ENCODE measurements at places on chromosomes 7 and 10.
A peak's percentile ranks its signal among the peaks of the same experiment; 100 is the strongest.

DNA sequence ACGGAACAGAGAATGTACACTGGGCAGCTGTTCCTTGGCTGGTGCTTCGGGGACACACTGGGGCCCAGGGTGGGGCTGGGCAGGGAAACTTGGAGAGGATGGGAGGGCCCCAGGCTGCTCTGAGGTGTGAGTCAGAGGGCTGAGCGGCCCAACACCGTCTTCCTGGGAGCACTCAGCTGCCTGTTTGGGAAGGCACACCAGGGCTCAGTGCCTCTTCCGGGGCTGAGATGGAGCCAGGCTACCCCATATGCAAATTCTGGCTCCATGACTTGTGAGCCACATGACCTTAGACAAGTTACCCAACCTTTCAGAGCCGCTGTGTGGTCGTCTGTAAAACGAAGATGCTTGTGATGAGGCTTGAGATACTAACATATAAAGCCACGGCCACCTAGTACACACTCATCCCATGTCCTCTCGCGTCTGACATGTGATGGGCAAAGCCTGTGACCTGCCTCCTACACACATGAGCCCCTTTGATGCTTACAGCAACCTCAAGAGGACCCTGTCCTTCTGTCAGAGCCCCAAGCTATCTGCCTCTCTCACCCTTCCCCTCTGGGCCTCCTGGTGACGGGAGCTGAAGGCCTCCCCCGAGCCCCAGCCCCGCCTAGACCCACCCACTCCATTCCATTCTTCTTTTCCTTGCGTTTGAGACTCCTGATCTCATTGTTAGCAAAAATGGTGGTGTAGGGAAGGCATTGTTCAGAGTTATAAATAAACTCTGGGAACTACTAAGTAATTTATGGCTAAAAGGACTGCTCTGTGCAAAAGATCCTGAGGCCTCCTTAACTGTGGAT lies 26.1 kb downstream of the KLRG2 start:
- no peaks in the 10 kb centered on the region for H3K27me3 ChIP-seq
- no peaks in the 10 kb centered on the region for H3K36me3 ChIP-seq
- H3K4me3 ChIP-seq: no peak overlapping the region
- H3K4me1 ChIP-seq: no peaks in the 10 kb centered on the region
- no peak for DNase-seq

DNA sequence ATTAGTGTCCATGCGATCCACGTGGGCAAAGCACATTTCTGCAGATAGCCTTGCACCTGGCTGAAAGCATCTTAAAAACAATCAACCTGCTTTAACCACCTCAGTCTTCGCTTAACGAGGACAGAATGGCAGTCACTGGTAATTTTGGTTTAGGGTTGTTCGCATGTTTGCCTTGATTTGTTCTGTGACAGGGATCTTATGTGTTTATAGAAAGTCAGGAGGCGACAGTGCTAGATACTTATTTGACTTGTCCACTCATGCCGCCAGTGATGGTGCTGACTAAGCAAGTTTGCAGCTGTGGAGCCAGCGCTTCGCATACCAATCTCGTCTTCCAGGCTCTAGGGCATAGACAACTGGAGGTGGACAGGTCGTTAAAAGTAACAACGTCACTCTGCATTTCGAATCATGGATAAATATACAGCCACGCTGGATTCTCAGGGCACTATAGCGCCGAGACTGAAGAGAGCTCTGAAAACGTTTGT lies 1.2 kb upstream of the TMEM243 start:
- peaks cover 10% of the 10 kb centered on the region for H3K4me1 ChIP-seq
- peak overlapping the region; percentile 89 for H3K4me3 ChIP-seq
- no peak for DNase-seq
- no peak overlapping the region for H3K27ac ChIP-seq
- no peaks in the 10 kb centered on the region for H3K27me3 ChIP-seq

DNA sequence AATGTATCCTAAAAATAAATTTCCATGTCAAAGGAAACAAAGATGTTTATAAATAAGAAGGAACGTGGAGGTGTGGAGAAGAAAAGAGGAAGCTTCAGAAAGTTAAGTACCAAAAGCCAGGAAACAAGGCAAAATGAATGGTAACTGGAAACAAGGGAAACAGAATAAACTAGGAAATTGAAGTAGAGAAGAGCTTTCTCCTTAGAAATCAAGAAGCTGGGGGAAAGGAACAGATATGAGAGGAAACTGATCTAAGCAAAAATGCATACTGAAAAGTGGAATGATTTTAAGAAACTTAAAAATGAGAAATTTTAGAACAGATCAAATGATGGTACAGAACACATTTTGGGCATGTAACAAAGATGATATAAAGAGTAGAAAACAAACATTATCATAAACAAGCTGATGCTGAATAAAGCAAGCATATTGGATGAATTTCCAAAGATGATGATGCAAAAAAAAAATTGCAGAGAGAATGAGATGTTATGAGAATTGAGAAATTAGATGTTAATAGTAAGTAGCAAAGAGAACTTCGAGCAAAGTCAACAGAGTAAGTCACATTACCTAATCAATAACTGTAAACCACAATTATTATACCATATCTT lies 1.9 kb downstream of the BRAF start:
- H3K36me3 ChIP-seq: no peaks in the 10 kb centered on the region
- no peaks in the 10 kb centered on the region for H3K27me3 ChIP-seq
- peak overlapping the region; percentile 99 for H3K27ac ChIP-seq
- no peak for DNase-seq

DNA sequence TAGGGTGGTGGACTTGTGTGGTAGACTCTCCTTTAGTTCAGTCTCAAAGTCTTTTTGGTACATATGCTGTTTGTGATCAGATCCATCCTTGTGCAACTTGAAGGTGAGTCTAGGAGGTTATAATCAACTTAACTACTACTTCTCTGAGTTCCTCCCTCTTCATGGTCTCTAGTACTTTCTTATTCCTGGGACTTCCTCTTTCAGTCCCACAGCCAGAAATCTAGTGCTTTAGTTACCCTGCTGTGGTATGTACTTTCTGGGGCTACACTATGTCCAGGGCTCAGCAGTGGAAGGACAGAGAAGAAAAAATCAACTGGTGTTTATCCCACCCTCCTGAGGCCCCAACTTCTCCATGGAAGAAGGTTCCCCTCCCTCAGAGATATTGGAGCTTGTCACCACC lies 19.4 kb upstream of the ATAD1 start:
- no peaks in the 10 kb centered on the region for H3K4me1 ChIP-seq
- H3K36me3 ChIP-seq: no peaks in the 10 kb centered on the region
- H3K27ac ChIP-seq: no peak overlapping the region
- H3K27me3 ChIP-seq: no peaks in the 10 kb centered on the region

GRCh38 chr7:116170180-116170579 lies 40.2 kb upstream of the TES start:
- no peak overlapping the region for H3K27ac ChIP-seq
- no peak overlapping the region for H3K4me3 ChIP-seq
- H3K4me1 ChIP-seq: no peaks in the 10 kb centered on the region
- no peaks in the 10 kb centered on the region for H3K27me3 ChIP-seq

- H3K4me1 ChIP-seq: no peaks in the 10 kb centered on the region
- no peak overlapping the region for H3K4me3 ChIP-seq
- no peaks in the 10 kb centered on the region for H3K27me3 ChIP-seq
- no peaks in the 10 kb centered on the region for H3K36me3 ChIP-seq
- DNase-seq: peak; percentile 16
Observed at GRCh38 chr10:12358863-12359564, 9.7 kb downstream of the CAMK1D start.

DNA sequence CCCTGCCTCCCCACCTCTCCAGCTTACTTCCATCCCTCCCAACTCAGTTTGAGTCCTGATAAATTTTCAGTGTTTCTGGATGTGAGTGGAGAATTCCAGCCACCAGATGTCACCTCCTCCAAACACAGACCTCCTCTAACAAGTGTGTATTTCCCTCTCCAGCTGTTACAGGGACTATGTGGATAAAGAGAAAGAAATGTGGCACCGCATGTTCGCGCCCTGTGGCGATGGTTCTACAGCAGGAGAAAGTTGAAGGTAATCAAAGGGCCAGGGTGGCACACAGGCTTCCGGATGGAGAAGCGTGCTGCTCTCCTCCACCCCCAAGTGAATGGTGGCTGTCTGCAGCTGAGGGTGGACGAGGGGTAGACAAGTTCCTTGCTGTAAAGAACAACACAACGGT lies 14.7 kb downstream of the FKBP6 start:
- no peaks in the 10 kb centered on the region for H3K36me3 ChIP-seq
- no peaks in the 10 kb centered on the region for H3K4me1 ChIP-seq
- DNase-seq: no peak
- no peak overlapping the region for H3K27ac ChIP-seq

- no peaks in the 10 kb centered on the region for H3K4me1 ChIP-seq
- H3K27ac ChIP-seq: no peak overlapping the region
- no peak overlapping the region for H3K4me3 ChIP-seq
- DNase-seq: no peak
Observed at GRCh38 chr10:9863559-9864121, 1154.0 kb upstream of the CELF2 start.

- peaks cover 30% of the 10 kb centered on the region for H3K27me3 ChIP-seq
- H3K36me3 ChIP-seq: no peaks in the 10 kb centered on the region
- H3K4me3 ChIP-seq: peak overlapping the region; percentile 48
Observed at GRCh38 chr10:28669227-28670173, 7.8 kb upstream of the BAMBI start.

DNA sequence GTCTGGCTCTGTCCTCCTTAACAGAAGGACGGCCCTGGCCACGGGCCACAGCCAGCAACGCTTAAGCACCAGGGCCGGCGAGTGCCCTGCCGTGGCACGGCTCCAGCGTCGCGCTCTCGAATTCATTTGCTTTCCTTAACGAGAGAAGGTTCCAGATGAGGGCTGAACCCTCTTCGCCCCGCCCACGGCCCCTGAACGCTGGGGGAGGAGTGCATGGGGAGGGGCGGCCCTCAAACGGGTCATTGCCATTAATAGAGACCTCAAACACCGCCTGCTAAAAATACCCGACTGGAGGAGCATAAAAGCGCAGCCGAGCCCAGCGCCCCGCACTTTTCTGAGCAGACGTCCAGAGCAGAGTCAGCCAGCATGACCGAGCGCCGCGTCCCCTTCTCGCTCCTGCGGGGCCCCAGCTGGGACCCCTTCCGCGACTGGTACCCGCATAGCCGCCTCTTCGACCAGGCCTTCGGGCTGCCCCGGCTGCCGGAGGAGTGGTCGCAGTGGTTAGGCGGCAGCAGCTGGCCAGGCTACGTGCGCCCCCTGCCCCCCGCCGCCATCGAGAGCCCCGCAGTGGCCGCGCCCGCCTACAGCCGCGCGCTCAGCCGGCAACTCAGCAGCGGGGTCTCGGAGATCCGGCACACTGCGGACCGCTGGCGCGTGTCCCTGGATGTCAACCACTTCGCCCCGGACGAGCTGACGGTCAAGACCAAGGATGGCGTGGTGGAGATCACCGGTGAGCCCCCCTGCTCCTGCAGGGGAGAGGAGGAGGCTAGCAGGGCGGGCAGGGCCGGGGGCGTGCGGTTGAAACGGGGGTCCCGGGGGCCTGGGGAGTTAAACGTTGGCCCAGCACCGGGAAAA lies at the start of gene HSPB1:
Gene HSPB1, plus strand, starts transcription at position 327 of the 855 bp plus-strand sequence. Its CDS starts 40 bp downstream, at position 367.
- H3K27me3 ChIP-seq: no peaks in the 10 kb centered on the region
- H3K36me3 ChIP-seq: no peaks in the 10 kb centered on the region
- peak; percentile 99 for DNase-seq
- H3K4me3 ChIP-seq: peak within 1 kb of the TSS; percentile 95
- peak within 1 kb of the TSS; percentile 100 for H3K27ac ChIP-seq

- H3K36me3 ChIP-seq: no peaks in the 10 kb centered on the region
- no peak overlapping the region for H3K27ac ChIP-seq
- H3K4me3 ChIP-seq: no peak overlapping the region
- no peak for DNase-seq
- H3K27me3 ChIP-seq: no peaks in the 10 kb centered on the region
Observed at GRCh38 chr7:29005829-29006228, 47.7 kb upstream of the TRIL start.

GRCh38 chr7:85065888-85066485 lies 120.9 kb downstream of the SEMA3D start:
- H3K4me3 ChIP-seq: no peak overlapping the region
- H3K36me3 ChIP-seq: no peaks in the 10 kb centered on the region
- H3K27me3 ChIP-seq: no peaks in the 10 kb centered on the region
- no peak for DNase-seq

- no peaks in the 10 kb centered on the region for H3K27me3 ChIP-seq
- H3K36me3 ChIP-seq: no peaks in the 10 kb centered on the region
- no peak overlapping the region for H3K4me3 ChIP-seq
- H3K4me1 ChIP-seq: no peaks in the 10 kb centered on the region
- no peak overlapping the region for H3K27ac ChIP-seq
Observed at GRCh38 chr10:34941471-34942357, 126.6 kb upstream of the PARD3 start.

DNA sequence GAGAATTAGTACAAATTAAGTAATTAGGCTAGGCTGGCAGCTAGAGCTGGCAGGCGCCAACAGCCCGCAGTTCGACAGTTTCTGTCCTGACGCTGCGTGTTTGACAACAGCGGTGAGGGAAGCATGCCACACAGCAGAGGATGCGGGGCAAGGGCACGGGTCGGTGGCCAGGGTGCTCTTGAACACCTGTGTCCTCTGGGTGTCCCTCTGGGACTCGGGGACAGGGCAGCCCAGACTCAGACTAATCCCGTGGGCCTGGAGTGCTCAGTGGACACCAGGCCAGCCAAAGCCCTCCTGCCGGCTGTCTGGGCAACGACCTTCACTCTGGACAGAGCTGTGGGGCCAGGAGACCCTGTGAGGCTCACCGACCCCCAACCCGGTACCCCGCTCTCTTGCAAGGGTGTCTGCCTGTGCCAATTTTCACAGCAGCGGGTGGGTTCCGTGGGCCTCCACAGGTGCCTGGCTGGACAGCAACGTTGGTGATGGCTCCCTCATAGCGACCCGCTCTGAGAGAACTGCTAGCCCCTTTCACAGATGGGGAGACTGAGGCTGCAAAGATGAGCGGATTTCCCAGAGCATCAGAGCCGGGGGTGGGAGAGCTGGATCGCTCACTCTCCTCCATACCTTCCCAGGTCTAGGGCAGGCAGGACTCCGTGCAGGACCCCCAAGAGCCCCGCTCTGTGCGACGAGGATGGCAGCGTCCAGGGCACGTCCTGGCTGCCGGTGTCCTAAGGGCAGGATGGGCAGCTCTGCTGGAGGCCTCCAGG lies 48.5 kb downstream of the FOXL3 start:
- H3K36me3 ChIP-seq: no peaks in the 10 kb centered on the region
- peaks cover 8% of the 10 kb centered on the region for H3K4me1 ChIP-seq
- H3K27ac ChIP-seq: no peak overlapping the region
- H3K27me3 ChIP-seq: no peaks in the 10 kb centered on the region

DNA sequence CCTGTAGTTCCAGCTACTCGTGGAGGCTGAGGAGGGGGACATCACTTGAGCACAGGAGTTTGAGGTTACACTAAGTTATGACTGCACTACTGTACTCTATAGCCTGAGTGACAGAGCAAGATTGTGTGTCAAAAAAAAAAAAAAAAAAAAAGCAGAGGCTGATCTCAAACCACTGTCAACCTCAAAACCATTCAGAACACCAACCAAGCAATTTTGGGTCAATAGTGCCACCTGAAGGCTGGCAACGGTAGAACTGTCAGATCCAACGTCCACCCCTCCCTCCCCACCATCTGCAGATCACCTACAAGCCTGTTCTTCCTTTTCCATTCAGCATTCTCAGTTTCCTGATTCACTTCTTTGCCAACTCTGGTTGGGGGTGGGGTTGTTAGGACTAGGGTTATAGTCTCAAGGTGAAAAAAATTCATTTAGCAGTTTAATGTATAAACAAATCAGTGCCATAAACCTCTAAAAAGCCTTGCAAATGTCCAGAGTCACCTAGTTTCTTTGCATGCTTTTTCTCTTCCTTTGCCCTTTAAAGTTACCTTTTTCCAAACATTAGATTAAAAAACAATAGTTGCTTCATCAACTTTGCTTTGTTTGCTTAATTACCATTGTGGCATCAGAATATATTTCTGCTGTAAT lies 2.6 kb downstream of the MRPS33 start:
- H3K27me3 ChIP-seq: peaks cover 4% of the 10 kb centered on the region
- H3K4me3 ChIP-seq: no peak overlapping the region
- H3K4me1 ChIP-seq: peaks cover 14% of the 10 kb centered on the region
- no peak overlapping the region for H3K27ac ChIP-seq
- DNase-seq: peak; percentile 49
